Caudate nucleus (tissue), 63 donors: ENCODE measurements at places on chromosomes 12 and 14.

DNA sequence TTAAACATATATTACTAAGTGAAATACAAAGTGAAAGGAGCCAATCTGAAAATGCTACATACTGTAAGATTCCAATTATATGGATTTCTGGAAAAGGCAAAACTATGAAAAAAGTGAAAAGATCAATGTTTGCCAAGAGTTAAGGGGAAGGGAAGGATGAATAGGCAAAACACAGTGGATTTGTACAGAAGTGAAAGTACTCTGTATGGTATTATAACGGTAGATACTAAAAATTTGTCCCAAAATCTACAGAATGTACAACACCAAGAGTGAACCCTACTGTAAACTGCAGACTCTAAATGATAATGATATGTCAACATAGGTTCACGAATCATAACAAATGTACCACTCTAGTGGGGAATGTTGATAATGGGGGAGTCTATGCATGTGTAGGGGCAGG lies 17.8 kb downstream of the EEA1 start:
- DNase-seq: no peak

- no peak for DNase-seq
Measured at GRCh38 chr12:26295001-26295400, 99.6 kb downstream of the SSPN start.

- no peak for DNase-seq
Measured at GRCh38 chr12:19988459-19988873, 379.9 kb upstream of the PDE3A start.

GRCh38 chr12:47896022-47896421 lies 8.8 kb downstream of the VDR start:
- no peak for DNase-seq
